AG04450 (cell line): ENCODE measurements at places on chromosomes 3 and 15. TPM values are rescaled to one million over a fixed set of nuclear protein-coding genes. Genes with fewer than 3 reads are reported as not detected.

DNA sequence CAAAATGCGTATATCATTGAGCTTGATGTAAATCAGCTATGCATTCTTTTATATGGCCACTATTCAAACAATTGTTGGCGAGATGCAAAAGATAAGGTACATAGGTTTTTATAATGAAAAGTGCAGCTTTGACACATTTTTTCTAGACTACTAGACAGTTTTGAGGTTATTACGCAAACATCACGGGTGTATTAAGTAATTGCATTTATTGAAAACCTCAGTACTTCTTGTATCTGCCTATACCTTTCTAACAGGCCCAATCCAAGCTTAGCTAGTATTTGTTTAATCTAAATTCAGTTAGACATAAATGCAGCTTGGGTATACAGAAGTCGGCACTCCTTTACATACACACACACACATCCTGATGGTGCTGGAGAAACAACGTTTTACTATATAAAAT lies 2.7 kb downstream of the SPESP1 start:
- no peak for DNase-seq

GRCh38 chr3:141386611-141387111 lies 18.4 kb downstream of the ZBTB38 start:
- DNase-seq: no peak

- DNase-seq: no peak
Observed at GRCh38 chr3:52197499-52197841, 490 bp upstream of the ALAS1 start.

DNA sequence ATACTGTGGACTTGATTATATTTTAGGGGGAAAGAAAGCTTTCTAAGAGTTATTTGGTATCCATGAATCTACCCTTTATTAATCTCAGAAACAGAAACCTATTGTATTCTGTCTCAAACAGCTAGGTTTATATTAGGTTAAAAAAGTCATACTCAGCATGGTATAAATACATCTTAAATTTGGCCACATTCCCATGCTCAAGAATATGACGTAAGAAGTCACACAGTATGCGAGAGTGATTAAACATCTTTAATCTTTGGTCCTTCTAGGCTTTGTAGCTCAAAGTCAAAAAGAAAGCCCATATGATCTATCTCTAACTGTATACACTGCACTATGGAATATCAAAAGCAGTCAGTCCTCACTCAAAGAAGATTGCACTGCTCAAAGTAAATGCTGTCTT lies 131.4 kb downstream of the EPHA3 start:
- DNase-seq: no peak

- DNase-seq: no peak
Observed at GRCh38 chr3:129352045-129352444, 73.4 kb downstream of the HMCES start.

DNA sequence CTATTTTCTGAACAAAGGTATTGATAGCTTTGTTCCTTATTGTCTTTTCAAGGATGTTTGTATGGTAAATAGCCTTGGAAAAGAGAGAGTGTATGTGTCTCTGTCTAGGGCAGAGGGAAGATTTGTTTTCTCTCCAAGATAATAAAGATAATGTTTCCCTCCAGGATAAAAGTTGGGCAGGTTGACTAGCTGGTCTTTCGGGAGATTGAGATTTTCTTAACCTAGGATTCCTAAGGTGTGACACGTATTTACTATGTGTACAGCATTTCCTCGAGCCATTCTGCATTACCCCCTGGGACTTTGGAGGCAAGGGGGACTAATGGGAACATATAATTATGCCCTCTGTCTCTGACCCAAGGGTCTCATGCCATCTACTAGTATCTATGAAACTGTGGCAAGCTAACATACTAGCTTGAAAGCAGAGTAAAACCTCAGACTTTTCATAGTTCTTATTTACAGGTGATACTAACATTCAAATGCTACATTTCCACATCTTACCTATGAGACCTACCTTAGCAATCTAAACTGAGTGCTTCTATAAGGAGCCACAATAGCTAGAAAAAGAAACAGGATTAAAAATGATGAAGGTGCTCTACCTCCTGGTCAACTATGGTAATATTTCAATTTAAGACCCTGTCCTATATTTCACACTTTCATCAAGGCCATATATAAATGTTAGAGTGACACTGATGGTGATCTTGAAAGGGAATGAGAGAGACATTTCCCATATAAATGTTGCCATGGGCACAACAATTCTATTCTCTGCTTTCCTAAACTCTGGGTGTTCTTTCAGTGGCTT lies 252.9 kb upstream of the CBLB start:
- DNase-seq: no peak

- DNase-seq: no peak
Observed at GRCh38 chr3:133393204-133393603, 6.7 kb upstream of the BFSP2 start.

The HTR3E gene
- polyA plus RNA-seq: not detected in 2 replicates

The LRRC31 gene
- polyA plus RNA-seq: not detected in 2 replicates

The ARPIN gene
- polyA plus RNA-seq: 11.1 and 11.8 TPM in 2 replicates
